ENCODE measurements at places on chromosomes 16 and 17.

DNA sequence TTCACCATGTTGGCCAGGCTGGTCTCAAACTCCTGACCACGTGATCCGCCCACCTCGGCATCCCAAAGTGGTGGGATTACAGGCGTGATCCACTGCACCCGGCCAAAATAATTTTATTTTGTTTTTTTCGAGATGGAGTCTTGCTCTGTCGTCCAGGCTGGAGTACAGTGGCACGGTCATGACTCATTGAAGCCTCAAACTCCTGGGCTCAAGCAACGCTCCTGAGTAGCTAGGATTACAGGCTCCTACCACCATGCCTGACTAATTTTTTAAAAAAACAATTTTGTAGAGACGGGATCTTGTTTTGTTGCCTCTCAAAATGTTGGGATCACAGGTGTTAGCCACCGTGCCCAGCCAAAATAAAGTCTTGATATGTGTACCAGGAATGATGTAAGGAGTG, 2.4 kb upstream of the TTLL6 start:
- no peak overlapping the region for H3K27ac ChIP-seq
- H3K4me1 ChIP-seq, result peaks cover 14% of the 10 kb centered on the region
- H3K27me3 ChIP-seq, result peaks cover 47% of the 10 kb centered on the region
- H3K36me3 ChIP-seq, result no peaks in the 10 kb centered on the region
- DNase-seq, result no peak

DNA sequence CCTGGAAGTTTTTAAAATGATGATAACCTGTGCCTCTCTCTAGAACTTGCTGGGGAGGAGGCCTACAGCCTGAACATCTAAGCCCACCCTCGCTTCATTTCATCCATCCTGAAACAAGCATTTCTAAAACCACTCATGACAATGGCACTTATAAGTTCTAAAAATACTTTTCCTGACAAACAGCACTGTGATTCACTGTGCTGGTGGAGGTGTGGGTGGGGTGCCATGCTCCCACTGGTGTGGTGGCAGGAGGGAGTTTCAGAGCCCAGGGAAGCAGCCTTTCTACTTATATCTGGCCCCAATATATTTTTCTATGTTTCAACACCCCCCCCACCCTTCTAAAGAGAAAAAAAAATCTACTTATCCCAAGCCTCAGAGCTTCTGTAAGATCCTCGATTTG, 52.6 kb downstream of the RAB11FIP4 start:
- no peak overlapping the region for H3K27ac ChIP-seq
- no peaks in the 10 kb centered on the region for H3K36me3 ChIP-seq
- H3K4me3 ChIP-seq, result no peak overlapping the region
- H3K4me1 ChIP-seq, result no peaks in the 10 kb centered on the region

DNA sequence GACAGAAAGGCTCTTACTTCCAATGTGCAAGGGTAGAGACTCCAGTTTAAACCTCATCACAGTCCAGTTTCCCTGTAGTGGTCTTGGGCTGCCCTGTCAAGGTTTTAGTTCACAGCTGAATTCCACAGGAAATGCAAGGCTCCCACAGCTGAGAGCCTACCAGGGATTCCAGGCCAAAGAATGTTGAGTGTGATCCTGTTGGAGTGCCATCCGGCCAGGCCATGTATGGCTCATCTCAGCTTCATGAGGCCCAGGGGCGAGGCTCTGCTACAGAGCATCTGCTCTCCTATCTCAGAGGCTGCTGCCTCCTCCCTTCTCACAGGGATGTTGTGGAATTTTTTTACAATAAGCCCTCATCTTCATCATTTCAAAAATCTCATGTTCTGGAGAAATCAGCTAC, 239.8 kb upstream of the CCL2 start:
- H3K27ac ChIP-seq, result no peak overlapping the region
- no peaks in the 10 kb centered on the region for H3K4me1 ChIP-seq
- no peak overlapping the region for H3K4me3 ChIP-seq
- H3K27me3 ChIP-seq, result peaks cover 7% of the 10 kb centered on the region

GRCh38 chr17:79533116-79533515, 77.7 kb downstream of the RBFOX3 start:
- H3K27ac ChIP-seq, result no peak overlapping the region
- no peak for DNase-seq
- H3K36me3 ChIP-seq, result no peaks in the 10 kb centered on the region
- no peaks in the 10 kb centered on the region for H3K27me3 ChIP-seq
- H3K4me1 ChIP-seq, result no peaks in the 10 kb centered on the region
- H3K4me3 ChIP-seq, result no peak overlapping the region

DNA sequence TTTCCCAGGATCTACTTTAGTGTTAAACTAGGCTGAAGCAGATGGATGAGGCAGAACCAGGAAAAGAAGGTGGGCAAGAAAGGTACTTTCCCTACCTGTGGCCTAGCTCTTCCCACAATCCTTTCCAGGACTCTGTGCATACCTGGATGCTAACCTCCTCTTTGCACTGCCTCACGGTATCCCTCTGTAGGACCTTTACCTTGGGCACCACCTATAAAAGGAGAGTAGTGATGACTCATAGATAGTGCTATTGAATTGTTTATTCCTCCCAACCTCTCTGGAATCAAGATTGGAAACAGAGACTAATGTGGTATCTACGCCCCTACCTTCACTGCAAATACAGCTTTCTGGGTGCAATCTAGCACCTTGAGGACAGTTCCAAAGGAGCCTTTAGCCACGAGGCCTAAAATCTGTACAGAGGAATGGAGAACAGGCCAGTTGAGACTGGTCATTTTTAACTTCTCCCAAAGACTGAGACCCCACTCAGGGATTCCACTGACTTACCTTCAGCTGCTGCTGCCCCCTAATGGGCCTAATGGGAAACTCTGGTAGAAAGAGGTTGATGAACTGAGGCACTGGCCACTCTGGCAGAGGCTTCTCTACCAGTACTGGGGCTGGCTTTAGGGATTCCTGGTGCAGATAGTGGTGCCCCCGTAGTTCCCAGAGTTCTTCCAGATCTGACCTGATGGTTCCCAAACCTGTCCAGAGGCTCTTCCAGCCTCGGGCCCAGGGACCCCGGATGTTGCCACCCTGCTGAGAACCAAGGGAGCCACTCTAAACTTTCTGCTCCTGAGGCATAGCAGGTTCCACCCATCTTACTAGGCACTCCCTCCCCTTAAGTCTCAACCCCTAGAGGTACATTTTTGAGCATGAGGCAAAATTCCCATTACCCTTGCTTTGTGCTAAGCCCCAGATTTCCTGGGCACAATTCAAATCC, 781 bp downstream of the RSKR start:
- H3K4me3 ChIP-seq, result no peak overlapping the region
- H3K27ac ChIP-seq, result no peak overlapping the region
- no peaks in the 10 kb centered on the region for H3K27me3 ChIP-seq
- H3K36me3 ChIP-seq, result peaks cover 42% of the 10 kb centered on the region

DNA sequence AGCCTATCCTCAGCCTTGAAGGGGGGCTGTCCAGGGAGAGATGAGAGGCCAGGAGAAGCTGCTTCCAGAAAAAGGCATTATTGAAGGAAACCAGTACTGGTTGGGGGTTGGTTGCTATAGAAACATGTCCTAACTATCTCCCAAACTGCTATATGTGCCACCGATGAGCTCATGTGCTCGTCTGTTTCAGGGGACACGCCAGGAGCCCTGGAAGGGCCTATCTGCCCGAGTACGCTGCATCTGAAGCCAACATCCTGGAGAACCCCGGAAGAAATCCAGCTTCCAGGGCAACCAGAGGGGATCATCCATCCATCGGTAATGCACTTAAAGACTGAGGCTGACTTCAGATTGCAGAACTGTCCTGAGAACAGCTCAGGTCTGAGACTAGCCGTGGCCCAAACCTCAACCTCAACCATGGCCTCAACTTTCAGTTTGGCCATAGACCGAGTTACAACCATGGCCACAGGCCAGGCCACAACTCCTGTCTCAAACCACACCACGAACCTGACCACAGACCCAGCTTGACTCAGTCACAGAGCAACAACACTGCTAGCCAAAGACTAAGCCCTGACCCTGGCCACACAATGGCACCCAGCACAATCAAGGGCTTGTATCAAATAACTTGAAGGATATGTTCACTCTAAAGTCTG, 10.2 kb downstream of the PITPNM3 start:
- no peaks in the 10 kb centered on the region for H3K36me3 ChIP-seq
- no peak overlapping the region for H3K4me3 ChIP-seq
- no peaks in the 10 kb centered on the region for H3K27me3 ChIP-seq
- H3K27ac ChIP-seq, result no peak overlapping the region
- H3K4me1 ChIP-seq, result peaks cover 13% of the 10 kb centered on the region

- peaks cover 10% of the 10 kb centered on the region for H3K27me3 ChIP-seq
- peaks cover 57% of the 10 kb centered on the region for H3K4me1 ChIP-seq
- DNase-seq, result no peak
- no peak overlapping the region for H3K4me3 ChIP-seq
These were observed 6.2 kb downstream of the SBK1 start for GRCh38 chr16:28298511-28298878.

GRCh38 chr17:33905338-33905800, 349.7 kb upstream of the CCL2 start:
- peaks cover 10% of the 10 kb centered on the region for H3K27me3 ChIP-seq
- no peaks in the 10 kb centered on the region for H3K36me3 ChIP-seq
- no peaks in the 10 kb centered on the region for H3K4me1 ChIP-seq
- H3K4me3 ChIP-seq, result no peak overlapping the region

- no peaks in the 10 kb centered on the region for H3K36me3 ChIP-seq
- H3K27me3 ChIP-seq, result no peaks in the 10 kb centered on the region
- no peak overlapping the region for H3K4me3 ChIP-seq
- DNase-seq, result no peak
- H3K4me1 ChIP-seq, result no peaks in the 10 kb centered on the region
- no peak overlapping the region for H3K27ac ChIP-seq
These were observed 358.2 kb downstream of the KIF2B start for GRCh38 chr17:54180950-54181349.

GRCh38 chr17:72588561-72588960, 467.7 kb downstream of the SOX9 start:
- peaks cover 40% of the 10 kb centered on the region for H3K27me3 ChIP-seq
- peaks cover 44% of the 10 kb centered on the region for H3K4me1 ChIP-seq
- H3K27ac ChIP-seq, result peak overlapping the region; percentile 83
- no peak for DNase-seq
- no peaks in the 10 kb centered on the region for H3K36me3 ChIP-seq
- no peak overlapping the region for H3K4me3 ChIP-seq

- H3K27me3 ChIP-seq, result peaks cover under 1% of the 10 kb centered on the region
- no peak overlapping the region for H3K27ac ChIP-seq
- peaks cover 18% of the 10 kb centered on the region for H3K36me3 ChIP-seq
- DNase-seq, result no peak
These were observed 7.4 kb upstream of the CPNE2 start for GRCh38 chr16:57084996-57085395.

- no peaks in the 10 kb centered on the region for H3K36me3 ChIP-seq
- no peak for DNase-seq
These were observed 73.3 kb downstream of the ABCC12 start for GRCh38 chr16:48082516-48082915.

GRCh38 chr17:31488264-31488981, 96.9 kb downstream of the RAB11FIP4 start:
- peak overlapping the region; percentile 87 for H3K4me3 ChIP-seq
- H3K27me3 ChIP-seq, result peaks cover 4% of the 10 kb centered on the region
- peak; percentile 44 for DNase-seq
- peaks cover 2% of the 10 kb centered on the region for H3K36me3 ChIP-seq

- H3K27ac ChIP-seq, result no peak overlapping the region
- no peak for DNase-seq
- H3K4me3 ChIP-seq, result no peak overlapping the region
- H3K27me3 ChIP-seq, result no peaks in the 10 kb centered on the region
- no peaks in the 10 kb centered on the region for H3K36me3 ChIP-seq
These were observed 15.9 kb upstream of the DOK4 start for GRCh38 chr16:57502048-57502775.

DNA sequence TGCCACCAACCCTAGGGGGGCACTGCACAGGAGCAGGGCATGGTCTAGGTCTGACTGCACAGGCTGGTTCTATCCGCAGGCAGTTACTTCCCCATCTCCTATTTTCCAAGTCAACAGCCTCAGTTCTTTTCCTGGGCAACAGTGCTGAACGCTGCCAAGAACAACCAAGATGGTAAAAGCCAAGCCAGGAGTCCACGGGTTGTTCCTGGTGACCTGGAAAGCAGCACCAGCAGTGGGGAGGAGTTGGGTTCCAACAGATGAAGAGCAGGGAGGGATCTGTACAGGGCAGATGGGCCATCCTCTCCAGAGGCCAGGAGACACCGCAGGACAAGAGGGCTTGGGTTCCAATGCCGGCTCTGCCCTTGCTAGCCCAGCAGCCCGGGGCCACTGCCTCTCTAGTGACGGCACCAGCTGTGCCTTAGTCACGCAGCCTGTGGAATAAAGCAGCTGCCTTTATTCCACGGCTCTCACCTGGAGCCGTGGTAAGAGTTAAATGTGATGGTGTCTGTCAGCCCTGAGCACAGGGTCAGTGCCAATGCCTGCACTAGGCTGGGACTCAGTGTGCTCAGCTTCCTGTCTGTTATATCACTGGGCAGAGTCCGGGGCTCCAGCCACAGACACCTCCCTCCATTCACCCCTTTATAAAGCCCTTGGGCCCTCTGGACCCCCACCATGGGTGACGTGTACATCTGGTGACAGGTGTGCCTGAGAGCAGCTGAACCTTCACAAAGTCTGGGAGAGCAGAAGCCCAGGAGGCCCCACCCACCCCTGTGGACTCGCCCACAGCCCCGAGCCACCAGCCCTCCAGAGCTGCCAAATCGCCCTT, 44.9 kb downstream of the MARF1 start:
- H3K4me1 ChIP-seq, result peaks cover 15% of the 10 kb centered on the region
- H3K27ac ChIP-seq, result no peak overlapping the region
- H3K27me3 ChIP-seq, result no peaks in the 10 kb centered on the region
- peaks cover 82% of the 10 kb centered on the region for H3K36me3 ChIP-seq
- H3K4me3 ChIP-seq, result no peak overlapping the region

GRCh38 chr17:40307740-40308239, 1.2 kb upstream of the RARA start:
- no peak overlapping the region for H3K4me3 ChIP-seq
- H3K27ac ChIP-seq, result no peak overlapping the region
- no peaks in the 10 kb centered on the region for H3K27me3 ChIP-seq
- peaks cover 14% of the 10 kb centered on the region for H3K36me3 ChIP-seq

DNA sequence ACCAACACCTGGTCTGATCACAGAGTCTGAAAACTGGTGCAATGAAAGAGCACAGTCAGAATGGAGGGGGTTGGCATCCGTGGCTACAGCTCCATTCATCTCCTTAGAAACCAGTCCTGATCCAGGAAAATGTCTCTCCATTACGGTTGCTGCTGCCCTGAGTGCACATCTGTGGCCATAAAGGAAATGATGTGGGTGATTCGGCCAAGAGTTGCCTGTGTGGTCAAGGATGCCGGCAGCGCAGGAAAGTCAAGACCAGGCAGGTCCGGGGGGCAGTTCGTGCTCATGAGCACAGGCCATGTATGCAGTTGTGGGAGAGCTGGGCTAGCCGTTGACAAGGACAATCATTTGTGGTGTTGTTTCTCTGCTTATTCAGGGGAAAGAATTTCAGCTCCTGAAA, 5.9 kb downstream of the XAF1 start:
- no peaks in the 10 kb centered on the region for H3K27me3 ChIP-seq
- H3K4me3 ChIP-seq, result no peak overlapping the region
- peaks cover 71% of the 10 kb centered on the region for H3K4me1 ChIP-seq
- DNase-seq, result no peak

DNA sequence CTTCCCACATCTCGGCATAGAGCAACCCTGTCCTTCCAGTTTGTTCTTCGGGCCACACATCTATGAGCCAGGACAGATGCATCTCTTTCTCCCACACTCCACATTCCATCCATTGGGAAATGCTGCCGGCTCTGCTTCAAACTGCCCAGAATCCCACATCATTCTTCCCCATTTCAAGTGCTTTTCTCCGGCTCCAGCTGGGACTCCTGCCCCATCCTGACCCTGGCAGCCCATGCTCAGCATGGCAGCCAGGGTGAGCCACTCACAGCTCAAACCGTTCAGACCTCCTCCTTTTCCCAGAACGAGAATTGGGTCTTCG, 132.8 kb upstream of the SDK2 start:
- no peak overlapping the region for H3K27ac ChIP-seq
- H3K4me1 ChIP-seq, result no peaks in the 10 kb centered on the region
- H3K36me3 ChIP-seq, result no peaks in the 10 kb centered on the region
- no peak overlapping the region for H3K4me3 ChIP-seq

Data from activated CD4-positive, alpha-beta T cell treated with anti-CD3 and anti-CD28 coated beads, Interleukin-2, amount 10 ng/mL, durations not matched to agents 7 days and 5 days (primary cell).